ENCODE measurements at places on chromosomes 7 and 10.

DNA sequence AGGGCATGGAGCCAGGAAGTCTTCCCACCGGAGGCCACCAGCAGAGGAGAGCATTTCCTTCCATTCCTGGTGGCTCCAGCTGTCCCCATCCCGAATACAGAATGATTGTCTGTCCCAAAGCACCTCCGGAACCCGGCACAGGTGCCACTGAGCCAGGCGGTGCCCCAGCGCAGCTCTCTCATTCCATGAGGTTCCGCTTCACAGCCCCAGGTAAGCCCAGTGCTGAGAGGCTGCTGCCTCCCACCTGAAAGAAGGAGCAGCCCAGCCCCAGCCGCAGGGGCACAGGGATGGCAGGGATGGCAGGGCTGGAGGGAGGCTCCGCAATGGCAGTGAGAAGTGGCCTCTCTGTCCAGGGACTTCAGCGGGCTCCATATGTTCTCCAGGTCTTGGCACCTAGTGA is 162.1 kb upstream of the TCERG1L start:
- DNase-seq, result no peak

DNA sequence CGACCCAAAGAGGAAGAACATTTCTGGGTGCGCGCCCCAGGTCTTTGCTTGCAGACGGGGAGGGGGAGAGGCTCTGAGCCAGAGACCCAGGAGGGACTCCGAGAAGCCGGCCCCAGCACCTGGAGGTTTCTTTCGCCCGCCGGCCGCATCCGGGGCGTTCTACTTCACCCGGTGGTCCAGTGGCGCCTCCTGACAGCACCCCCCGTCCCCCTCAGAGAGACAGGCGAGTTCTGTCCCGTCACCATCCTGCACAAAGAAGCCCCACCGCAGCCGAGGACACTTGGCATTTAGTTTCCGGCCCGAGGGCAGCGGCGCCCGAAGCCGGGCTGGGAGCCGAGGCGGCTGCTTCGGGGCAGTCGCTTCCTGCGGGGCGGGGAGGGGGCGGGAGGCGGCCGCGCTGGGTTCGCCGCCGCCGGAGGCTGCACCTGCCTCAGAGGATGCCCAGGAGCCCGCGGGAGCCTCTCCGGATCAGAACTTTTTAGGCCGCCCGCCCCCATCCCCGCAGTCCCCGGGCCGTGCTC is at the start of gene TMEM178B:
Gene TMEM178B (plus strand): TSS at position 424 of the 521 bp plus-strand sequence.
- DNase-seq, result peak; percentile 17

DNA sequence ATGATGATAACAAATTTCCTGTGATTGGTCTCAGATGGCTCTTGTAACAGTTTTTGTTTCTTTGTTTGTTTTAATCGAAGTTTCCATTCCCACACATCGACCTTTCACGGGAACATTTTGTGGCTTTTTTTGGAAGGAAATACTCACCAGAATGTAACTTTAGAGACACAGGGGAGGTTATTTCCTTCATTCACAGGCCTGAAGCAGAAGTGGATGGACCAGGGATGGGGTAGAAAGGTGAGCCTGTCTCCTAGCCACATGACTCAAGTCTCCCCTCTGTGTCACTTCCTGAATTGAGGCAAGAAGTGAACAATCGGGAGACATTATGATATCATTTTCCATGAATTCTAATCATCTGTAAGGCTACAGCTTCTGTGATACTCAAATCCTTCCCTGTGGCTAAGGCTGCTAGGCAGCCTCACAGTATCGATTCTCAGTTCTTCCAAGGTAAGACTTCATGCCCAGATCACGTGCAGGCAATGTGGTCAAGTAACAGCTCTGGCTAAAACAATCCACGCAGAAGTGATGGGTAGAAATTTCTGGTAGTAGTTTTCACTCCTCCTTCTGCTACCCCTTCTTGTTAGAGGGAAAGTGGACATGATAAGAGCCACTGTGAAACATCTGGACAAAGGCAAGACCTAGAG is 203.9 kb upstream of the NEBL start:
- no peak for DNase-seq

DNA sequence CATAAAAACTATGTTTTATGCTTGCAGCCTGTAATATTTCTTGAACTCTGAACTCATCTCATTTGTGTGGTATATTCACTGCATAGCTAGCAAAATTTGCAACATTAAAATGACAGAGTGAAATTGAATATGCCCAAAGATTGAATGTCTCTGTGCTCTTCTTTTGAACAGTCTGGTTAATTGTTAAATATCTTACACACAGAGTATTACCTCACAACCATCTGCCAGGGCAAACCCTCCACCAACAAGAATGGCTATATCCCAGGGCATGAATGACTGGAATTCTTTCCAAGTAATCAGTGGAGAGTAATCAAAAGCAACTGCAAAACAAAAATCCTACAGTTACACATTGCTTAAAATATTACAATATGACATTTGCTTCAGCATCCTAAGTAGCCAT is 76.9 kb downstream of the SLC13A1 start:
- no peak for DNase-seq

GRCh38 chr10:104127411-104127810 is 5.4 kb downstream of the SFR1 start:
- DNase-seq, result no peak

- no peak for DNase-seq
These were observed 153.2 kb upstream of the ADO start for GRCh38 chr10:62651341-62651740.

DNA sequence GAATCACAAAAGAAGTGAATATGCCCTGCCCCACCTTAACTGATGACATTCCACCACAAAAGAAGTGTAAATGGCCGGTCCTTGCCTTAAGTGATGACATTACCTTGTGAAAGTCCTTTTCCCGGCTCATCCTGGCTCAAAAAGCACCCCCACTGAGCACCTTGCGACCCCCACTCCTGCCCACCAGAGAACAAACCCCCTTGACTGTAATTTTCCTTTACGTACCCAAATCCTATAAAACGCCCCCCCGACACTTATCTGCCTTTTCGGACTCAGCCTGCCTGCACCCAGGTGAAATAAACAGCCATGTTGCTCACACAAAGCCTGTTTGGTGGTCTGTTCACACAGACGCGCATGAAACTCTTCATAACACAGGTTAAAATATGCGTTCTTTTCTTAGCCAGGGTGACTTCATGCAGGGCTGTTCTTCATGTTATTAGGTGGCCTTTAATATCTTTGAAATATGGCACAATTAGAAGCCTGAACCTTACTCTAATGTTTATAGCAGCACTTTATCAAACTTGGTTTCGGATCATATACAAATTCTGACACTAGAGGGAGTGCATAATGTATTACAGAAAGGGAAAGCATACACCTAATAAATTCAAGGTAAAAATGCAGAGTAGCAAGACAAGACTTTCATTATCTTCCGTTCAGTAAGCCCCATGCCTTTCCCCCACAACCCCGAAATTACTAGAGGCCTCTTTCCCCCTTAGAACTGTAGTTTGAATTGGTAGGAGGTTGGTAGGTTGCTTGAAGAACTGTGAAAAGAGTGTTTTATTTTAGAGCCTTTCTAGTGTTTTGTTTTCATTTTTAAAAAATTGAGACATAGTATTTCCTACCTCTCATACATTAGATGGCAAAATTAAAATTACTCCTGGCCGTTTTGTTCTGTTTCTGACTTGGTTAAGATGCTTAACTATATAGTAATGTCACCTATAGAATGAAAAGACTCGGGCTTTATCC is 117.9 kb downstream of the NPY start:
- no peak for DNase-seq

- DNase-seq, result no peak
These were observed 61.9 kb upstream of the ADO start for GRCh38 chr10:62742536-62743061.

DNA sequence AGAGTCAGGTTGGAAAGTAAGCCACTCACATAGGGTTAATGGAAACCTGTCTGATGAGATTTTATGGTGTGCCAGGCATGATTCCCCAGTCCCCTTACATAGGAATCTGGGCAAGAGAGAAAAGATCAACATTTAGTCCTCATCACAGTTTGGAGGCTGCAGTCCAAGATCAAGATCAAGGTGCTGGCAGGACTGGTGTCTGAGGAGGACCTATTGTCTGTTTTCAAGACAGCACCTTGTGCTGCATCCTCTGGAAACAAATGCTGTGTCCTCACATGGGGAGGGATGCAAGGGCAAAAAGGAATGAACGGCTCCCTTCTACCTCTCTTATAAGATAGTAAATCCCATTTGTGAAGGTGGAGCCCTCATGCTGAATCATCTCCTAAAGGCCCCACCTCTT is 244.8 kb upstream of the GALNT17 start:
- no peak for DNase-seq

DNA sequence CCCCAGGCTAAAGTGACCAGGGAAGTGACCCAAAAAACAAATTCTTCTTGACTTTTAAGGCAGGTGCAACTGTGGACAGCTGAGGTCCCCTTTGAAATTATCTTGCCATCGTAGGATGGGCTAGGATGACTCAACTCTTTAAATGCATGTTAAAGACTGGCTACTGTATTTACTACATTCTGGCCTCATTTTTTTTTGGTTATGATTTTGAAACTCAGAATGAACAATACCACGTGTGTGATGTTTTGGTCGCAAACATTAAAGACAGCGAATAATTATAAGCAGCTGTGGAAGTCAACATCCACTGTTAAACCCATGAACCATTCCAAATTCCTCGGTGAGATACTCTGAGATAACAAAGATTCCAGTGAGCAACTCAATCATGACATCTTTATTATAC is 1.2 kb upstream of the SLC13A4 start:
- no peak for DNase-seq

DNA sequence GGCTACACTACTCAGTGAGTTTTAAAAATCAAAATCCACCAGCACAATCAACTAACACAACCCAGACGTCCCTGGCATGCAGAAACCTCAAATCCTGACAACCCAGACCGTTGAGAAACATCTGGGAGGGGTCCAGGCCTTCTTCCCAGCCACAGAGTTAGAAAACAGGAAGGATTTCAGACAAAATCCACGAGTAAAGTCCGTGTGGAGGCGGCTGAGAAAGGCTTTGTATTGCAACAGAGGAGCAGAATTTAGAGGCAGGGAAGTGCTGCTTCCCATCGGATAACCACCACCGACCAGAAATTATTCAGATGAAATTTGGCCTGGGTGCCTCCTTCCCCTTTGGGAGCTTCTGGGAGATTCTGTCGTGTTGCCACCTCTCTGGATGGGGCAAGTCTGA is 61.5 kb downstream of the TNS3 start:
- DNase-seq, result no peak

DNA sequence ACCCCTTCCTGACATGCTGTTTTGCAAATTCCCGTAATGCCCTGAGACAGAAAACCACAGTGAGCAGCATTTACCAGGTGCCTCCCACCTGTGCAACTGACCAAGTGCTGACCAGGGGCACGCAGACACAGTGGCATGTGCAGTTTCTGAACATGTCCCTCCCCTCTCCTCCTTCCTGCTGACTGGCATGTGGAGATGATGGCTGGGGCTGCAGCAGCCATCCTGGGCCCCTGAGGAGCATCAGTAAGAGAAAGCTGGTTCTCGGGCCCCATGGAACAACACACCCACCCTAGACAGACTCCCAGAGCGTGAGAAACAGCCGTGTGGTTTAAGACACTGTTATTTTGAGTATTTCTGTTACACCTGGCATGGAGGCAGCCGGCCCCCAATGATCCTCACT is 66.2 kb upstream of the PDGFA start:
- DNase-seq, result no peak

DNA sequence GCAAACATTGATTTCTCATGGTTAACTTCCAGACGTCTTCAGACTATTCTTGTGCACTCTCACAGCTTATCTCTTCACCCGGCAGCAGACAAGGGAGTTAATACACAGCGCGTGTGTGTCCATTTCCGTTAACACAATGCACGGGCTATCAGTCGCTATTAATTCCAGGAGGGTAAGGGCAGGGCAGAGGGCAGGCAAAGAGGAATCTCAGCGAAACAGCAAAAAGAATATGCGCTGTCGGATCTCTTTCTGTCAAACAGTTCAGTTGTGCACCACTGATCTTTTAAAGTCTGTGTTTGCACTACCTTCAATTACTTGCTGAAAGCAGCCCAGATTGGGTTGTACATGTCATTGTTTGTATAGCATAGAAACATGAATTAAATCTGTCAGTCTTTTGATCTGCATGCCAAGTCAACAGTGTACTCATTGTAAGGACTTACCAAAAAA is 41.1 kb upstream of the CABCOCO1 start:
- DNase-seq, result no peak

GRCh38 chr7:92881091-92881485 is 44.7 kb upstream of the CDK6 start:
- DNase-seq, result no peak

- DNase-seq, result no peak
These were observed 212.0 kb downstream of the LRMDA start for GRCh38 chr10:75643405-75643804.

DNA sequence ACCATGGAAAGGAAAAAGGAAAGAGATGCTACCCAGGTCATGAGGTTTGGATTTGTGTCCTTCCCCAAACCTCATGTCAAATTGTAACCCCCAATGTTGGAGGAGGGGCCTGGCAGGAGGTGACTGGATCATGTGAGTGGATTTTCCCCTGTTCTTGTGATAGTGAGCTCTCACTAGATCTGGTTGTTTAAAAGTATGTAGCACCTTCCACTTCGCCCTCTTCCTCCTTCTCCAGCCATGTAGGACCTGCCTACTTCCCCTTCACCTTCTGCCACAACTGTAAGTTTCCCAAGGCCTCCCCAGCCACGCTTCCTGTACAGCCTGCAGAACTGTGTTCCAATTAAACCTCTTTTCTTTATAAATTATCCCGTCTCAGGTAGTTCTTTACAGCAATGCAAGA is 113.9 kb downstream of the FAM107B start:
- no peak for DNase-seq

GRCh38 chr7:127690806-127691205 is 38.8 kb downstream of the SND1 start:
- no peak for DNase-seq

DNA sequence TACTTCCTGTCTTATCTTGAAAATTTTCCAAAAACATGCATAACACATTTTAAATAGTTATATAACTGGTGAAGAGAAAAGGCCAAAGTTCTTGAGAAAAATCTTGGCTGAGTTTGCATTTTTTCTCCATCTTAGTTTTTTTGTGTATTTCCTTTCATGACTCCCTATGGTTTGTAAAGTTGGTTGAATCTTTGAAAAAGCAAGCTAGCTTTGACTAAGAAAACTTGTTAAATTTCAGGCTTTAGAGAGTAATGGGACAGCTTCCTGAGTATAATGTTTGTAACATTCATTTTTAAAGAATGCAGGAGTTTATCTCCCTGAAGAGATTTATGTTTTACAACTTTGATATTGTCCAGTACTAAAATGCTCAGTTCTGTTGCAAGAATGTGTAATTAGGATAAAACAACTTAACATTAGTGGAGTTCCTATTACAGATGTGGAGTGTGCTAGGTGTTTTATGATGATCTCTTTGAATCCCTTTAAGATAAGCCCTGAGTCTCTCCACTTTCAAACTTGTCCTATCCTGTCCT is 11.1 kb upstream of the HERPUD2 start:
- DNase-seq, result no peak

- DNase-seq, result no peak
These were observed 41.7 kb downstream of the DENND11 start for GRCh38 chr7:141660259-141660658.

Measured in GM12891 (cell line).